ENCODE measurements at places on chromosomes 16 and 17.

DNA sequence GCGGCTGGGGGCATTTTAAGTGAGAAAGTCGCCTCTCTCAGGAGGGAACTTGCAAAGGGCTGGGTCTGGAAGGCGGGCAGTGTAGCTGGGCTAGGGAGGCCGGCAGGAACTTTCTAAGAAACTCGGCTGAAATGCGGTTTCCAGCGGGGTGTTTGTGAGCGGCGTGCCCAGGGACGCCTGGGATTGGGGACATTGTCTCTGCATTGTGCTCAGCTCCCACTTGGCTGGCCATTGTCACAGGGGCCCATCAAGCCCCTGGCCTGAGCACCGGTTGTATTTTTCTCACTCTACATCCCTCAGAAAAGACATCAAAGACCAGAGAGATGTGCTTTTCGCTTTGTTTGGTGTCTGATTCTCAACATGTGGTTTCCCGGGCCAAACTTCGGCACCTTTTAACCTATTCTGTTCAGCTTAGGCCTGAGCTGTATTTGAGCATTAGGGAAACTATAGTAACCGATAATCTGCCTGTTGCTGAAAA is 291.1 kb upstream of the IRX3 start:
- DNase-seq, result no peak

DNA sequence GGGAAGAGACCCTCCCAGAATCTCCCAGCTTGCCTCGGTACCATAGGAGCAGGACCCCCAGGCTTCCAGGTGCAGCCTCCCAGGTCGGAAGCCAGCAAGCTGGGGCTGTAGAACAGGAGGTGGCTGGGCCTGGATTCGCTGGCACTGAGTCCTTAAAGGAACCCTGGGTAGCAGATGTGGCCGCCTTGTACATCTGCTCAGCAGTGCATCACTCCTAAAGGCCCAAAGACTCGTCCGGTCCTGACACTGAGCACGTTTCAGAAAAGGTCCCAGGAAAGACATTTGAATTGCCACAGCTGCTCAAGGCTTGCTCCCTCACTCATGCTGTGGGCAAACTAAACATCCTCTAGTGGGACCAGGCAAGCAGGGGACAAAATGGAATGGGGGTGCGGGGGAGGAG is 172.8 kb downstream of the RAB11FIP4 start:
- DNase-seq, result no peak

GRCh38 chr17:20234276-20234675 is 225.1 kb downstream of the SPECC1 start:
- peak; percentile 26 for DNase-seq

- DNase-seq, result no peak
Measured at GRCh38 chr17:2137342-2138098, 82.6 kb downstream of the HIC1 start.

DNA sequence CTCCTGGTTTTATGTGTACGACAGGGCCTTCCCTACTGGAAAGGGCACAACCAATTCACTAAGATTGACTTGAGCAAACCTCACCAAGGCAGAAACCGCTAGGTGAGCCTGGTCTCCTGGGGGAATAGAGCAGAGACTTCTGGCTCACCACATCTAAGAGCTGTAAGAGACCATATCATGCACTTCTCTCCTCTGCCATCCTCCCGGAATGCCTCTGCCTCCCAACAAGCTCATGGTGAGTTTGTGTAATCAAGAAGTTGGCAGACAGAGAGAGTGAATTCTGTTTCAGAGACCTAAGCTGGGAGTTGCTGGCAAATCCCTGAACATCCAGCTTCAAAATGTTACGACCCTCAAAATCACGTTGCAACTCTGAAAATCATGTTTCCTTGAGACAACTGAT is 154.8 kb downstream of the SLC39A11 start:
- no peak for DNase-seq

DNA sequence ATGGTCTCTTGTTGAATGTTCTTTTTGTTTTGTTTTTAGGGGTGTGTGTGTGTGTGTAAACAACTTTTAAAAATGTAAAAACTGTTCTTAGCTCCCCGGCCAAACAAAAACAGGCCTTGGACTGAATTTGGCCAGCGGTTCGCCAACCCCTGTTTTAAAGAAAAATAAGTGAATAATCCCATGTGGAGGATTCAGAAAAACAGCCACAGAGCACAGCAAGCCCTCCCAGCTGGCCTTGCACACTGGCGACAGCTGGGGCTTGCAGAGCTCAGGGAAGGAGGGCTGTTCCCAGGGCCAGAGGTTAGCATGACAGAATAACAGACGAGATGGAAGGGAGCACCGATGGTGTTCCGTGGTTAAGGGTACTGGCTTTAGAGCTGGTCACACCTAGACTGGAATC is 39.0 kb downstream of the EMP2 start:
- DNase-seq, result no peak

- no peak for DNase-seq
Measured at GRCh38 chr17:17025621-17026020, 16.6 kb upstream of the MPRIP start.

GRCh38 chr17:17303010-17303846 is at the start of gene NT5M:
NT5M (plus strand) TSS chr17:17303373; CDS start chr17:17303551, 178 bp downstream.
- peak; percentile 57 for DNase-seq

DNA sequence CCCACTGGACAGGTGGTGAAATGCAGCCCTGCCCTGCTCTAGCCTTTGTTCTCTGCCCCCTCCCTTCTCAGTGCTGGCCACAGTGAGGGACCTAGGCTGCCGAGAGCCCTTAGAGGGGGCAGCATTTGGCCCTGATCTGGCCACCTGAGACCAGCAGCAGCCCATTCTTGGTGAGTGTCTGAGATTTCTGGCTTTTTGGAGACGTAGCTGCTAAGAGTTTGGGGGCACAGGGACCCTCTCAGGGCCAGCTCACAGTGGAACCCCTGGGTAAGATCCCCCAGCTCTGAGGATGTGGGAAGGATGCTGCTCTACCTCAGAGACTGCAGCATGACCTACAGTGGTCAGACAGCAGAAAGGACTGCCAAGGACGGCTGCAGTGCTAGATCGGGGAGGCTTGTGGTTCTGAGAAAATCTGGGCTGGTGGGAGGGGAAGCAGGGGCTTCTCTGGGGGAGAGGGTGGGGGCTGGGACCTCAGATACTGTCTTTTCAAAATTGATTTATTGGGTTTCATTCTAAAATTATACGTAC is 13.3 kb downstream of the GRB7 start:
- DNase-seq, result no peak

DNA sequence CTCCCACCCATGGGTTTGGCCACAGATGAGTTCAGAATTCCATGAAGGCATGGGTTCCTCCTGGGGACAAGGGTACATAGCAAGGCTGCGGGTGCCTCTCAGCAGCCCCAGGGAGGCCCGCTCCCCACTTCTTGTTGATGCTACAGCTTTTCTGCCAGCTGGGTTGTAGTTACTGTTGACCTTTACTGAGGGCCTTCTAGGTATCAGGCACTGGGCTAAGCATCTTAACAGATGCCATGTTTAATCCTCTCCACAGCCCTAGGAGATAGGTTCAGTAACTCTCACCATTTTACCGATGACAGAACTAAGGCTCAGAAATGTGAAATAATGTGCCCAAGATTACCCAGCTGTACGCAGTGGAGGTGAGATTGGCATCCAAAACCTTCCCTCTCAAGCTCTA is 54.3 kb upstream of the DLX4 start:
- no peak for DNase-seq

GRCh38 chr16:57985204-57986181 is 14.6 kb upstream of the CNGB1 start:
- no peak for DNase-seq

Data from CD4-positive, alpha-beta T cell treated with Interleukin-4 for 1 hour (primary cell).